Stimulated activated CD4-positive, alpha-beta T cell treated with anti-CD3 and anti-CD28 coated beads, Interleukin-2, amount 100 ng/mL, for 48 hours (primary cell): ENCODE measurements at places on chromosomes 11 and 22.
A peak's percentile ranks its signal among the peaks of the same experiment; 100 is the strongest.

DNA sequence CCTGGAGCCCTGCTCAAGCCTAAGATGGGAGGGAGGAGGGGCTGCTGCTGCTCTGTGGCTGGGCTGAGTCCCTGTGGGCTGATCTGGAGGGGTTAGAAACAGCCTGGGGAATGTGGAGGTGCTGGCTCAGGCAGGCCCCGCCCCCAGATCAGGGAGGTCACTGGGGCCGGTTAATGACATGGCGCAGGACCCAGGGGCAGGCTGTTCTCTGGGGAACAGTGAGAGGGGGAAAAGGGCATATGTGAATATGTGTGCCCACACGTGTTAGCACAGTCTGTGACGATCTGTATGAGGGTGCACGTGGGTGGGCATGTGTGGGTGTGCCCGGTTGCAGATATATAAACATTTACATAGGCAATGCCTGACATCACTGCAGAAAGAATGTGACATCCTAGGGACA, 143.5 kb downstream of the MIAT start:
- no peak for DNase-seq

DNA sequence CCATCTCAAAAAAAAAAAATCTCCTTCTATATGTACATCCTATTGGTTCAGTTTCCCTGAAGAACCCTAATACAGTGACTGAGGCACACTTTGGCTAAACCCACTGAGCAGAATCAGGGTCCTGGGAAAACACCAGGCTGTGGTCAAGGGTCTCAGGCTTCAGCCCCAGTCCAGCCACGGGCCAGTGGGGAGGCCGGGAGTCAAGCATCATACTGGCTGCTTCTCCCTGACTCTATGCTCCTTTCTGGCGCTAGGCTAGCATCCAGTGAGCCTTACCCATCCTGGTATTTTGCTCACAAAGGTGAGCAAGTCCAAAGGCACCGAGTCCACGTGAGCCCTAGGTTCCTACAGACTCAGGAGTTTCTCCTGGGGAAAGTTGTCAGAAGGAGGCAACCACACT, 752.5 kb downstream of the BRD1 start:
- no peak for DNase-seq

DNA sequence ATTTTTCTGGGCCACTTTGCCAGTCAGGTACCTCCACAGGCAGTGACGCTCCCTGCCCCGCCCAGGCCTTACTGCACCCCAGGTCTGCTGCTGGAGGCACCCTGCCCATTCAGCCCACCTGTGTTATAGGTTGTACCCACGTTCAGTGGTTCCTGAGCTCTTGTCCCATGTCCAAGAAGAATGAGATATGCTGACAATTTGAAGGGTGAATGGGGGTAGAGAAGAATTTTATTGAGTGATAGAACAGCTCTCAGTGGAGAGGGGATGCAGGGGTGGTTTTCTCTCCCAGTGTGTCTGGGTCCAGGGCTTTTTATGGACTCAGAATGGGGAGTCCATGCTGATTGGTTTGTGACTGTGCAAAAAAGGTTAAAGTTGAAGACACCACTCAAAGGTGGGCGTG, 149.7 kb downstream of the LDLRAD3 start:
- DNase-seq: no peak

GRCh38 chr11:9820260-9820659, 156.4 kb downstream of the SWAP70 start:
- DNase-seq: no peak

- no peak for DNase-seq
Measured at GRCh38 chr11:15748132-15748531, 608.2 kb downstream of the SOX6 start.

DNA sequence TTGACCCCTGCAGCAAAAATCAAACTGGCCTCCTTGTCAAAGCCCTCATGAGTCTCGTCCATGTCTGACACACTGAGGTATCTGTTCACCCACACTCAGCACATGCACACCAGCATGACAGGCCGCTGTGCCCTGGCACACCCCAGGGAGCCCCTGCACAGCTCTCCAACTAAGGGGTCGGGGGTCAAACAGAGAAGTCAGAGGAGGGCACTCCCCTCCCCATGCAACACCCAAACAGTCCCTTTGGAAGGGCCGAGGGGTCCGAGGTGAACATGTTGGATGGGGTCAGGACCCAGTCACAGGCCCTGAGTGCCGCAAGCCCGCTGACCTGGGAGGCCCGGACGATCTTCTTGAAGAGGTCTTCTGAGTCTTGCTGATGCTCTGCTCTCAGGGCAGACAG, 14.6 kb downstream of the SUN2 start:
- no peak for DNase-seq

DNA sequence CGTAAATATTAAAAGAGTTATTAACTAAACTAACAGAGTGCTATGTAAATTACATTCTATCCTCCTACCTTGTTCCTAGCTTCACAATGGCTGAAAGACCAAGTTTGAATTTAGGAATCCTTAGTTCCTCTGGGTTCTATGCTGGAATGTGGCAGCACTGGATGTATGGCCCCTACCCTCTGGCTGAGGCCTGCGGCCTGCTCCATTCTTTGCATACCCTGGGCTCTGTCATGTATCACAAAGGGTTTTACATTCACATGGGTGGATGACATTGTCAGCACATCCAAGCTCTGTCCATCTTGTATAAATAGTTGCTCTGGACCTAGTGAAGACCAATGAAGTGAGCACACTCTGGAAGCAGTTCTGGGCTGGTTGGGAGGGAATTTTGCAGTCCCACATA, 54.5 kb downstream of the AASDHPPT start:
- no peak for DNase-seq

GRCh38 chr11:130918081-130918480, 1.8 kb upstream of the SNX19 start:
- DNase-seq: no peak

DNA sequence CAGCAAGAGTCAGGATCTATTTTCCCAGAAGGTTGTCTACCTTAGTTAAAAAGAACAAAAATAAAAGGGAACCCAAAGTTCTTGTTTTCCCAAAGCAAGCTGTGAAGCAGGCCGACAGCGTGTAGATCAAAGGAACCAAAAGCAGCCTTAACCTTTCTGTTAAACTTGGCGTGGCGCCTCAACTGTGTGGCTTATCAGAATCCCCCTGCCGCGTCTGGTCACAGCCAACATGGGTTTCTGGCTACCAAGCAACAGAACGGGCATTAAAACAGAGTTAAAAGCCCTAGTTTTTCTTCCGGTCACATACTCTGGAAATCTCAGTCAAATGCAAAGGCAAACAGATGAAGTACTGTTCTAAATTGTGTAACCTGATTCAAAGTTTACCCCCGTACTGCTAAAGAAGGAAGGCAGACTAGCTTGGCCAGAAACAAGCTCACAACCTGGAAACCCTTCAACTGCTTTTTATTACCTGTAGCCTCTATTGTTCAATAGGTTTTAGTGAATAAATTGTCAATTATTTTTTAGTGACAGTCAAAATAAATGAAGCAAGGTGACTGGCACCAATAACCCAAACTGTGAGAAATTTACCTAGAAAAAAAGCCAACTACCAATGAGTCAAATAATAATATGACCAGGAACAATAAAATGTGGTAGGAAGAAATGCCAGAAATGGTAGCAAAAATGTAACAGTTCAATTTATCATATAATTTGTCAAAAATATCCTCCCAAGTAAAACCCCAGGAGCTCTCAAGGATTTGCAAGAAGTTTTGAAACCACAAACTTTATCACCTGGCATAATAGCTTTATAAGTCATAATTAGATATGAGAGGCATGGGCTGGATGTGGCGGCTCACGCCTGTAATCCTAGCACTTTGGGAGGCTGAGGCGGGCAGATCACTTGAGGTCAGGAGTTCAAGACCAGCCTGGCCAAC, 21.4 kb downstream of the CHKA start:
- peak; percentile 14 for DNase-seq
